ENCODE measurements at places on chromosomes 1 and 21.

- no peak for DNase-seq
These were observed 86.5 kb upstream of the ATP1A1 start for GRCh38 chr1:116286541-116286971.

GRCh38 chr1:42392255-42392654 is 11.7 kb downstream of the RIMKLA start:
- no peak for DNase-seq

DNA sequence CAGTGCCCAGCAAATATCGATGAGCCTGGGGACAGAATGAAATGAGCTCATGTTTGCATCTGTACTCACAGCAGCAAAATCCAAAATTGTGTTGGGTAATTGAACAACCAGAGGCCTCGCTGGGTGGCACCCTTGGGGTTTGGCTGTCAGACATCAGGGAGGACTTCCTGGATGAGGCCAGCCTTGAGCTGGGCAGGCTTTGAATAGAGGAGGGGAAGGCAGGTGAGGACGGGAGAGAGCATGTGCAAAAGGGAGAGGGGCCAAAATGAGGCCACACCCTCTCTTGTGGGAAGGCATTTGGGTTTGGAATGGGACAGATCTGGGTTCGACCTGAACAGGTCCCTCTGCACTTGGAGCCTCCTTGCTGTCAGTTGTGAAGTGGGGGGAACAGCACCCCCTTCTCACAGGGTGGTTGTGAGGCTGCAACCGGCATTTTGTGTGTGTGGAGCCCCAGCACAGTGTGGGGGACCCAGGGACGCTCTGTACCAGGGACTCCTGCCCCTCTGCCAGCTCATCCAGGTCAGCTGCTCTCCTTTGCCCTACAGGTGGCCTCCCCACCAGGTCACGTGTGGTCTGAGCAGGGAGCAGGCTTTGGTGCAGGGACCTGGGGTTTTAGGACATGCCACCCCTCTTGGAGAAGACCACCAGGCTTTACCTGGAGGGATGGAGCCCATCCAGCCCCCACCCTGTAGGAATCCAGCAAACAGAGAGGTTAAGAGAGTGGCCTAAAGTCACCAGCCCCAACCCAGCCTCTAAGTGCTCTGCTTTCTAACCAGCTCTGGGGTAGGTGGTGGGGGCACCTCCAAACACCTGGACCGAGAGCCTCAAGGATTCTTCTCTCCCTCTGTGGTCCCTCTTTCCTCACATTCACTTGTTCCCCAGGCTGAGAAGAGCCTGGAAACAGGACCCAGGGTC is 521.8 kb downstream of the PTPRU start:
- no peak for DNase-seq

GRCh38 chr1:62370594-62370993 is 51.4 kb upstream of the KANK4 start:
- DNase-seq, result no peak

DNA sequence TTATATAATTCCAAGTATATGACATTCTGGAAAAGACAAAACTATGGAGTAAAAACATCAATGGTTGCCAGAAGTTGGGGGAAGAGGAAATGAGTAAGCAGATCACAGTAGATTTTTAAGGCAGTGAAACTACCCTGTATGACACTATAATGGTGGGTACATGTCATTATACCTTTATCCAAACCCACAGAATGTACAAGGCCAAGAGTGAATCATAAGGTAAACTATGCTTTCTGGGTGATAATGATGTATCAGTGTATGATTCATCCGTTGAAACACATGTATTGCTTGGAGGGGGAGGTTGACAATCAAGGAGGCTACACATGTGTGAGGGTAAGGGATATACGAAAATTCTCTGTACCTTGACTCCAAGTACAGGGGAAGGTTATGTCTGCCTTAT is 862.7 kb downstream of the PLA2G4A start:
- no peak for DNase-seq

GRCh38 chr1:160641323-160642280 is 5.2 kb downstream of the SLAMF1 start:
- DNase-seq, result no peak

GRCh38 chr21:38669186-38669585 is 136.5 kb upstream of the ETS2 start:
- no peak for DNase-seq

GRCh38 chr1:16369821-16370220 is 2.8 kb downstream of the SZRD1 start:
- no peak for DNase-seq

DNA sequence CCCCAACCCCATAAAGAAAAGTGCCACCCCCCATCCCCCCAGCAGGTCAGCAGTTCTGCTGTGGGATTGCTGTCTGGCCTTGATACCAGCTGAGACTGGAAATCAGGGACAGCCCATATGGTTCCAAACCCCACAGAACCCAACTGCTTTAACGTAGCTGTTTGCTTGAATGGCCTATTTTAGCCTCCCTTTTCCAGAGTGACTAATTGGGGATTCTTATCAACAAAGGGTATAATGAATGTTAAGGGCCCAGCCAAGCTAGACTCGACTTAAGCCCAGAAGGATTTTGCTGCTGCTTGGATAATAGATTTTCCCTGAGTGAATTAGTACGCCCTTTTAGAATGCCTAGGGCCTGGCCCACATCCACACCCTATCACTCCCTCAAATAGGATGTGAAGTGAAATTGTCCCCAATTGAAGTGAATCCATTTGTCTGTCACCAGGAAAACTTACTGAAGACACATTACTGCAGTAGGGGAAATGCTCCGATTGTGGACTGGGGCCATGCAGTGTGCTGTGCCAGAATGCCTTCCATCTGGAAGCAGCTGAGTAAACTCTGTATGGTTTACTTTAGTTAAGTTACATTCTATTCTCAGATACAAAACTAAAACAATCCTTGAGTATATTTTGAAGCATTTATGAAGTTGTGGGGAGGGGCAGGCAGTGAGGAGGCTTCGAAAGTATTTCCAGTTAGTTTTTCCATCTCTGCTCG is 156.9 kb downstream of the DHRS3 start:
- no peak for DNase-seq

DNA sequence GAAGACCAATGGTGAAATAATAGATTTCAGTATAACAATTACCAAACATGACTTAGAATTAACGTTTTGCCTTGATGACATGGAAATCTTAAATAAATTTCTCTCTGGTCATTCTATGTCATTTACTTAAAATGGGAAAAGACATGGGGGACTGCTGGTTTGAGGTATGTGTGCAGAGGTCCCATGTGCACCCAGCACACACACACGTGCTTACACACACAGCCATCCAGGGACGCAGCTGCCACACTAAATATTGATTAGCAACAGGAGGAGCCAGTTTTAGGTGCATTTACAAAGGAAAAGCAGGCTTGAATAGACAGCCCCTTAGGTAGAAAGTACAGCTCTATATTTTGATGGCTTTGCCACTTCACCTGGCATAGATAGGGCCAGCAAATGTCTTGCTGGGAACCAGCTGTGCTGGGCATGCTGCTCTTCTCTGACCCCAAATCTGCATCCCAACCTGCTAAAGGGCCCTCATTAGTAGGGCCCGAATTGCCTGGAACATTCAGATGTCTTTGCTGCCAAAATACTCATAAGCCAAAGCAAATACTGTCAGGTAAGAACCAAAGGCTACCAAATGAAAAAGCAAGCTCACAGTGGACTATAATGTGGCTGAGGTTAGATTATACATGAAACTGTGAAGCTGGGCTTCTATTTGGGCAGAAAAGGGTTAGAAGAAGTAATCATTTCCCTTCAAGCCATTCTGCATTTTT is 399.9 kb downstream of the HHAT start:
- no peak for DNase-seq

GRCh38 chr1:22413799-22414198 is 37.9 kb upstream of the ZBTB40 start:
- DNase-seq, result no peak

Measured in effector CD8-positive, alpha-beta T cell (primary cell).